ENCODE measurements at places on chromosomes 2 and 18. TPM values are rescaled to one million over a fixed set of nuclear protein-coding genes. Genes with fewer than 3 reads are reported as not detected.

Gene CARF
- total RNA-seq = 7.8 TPM

Gene VWC2L
- 0.57 TPM for total RNA-seq

Gene TGFA
- total RNA-seq = 1.9 TPM

DNA sequence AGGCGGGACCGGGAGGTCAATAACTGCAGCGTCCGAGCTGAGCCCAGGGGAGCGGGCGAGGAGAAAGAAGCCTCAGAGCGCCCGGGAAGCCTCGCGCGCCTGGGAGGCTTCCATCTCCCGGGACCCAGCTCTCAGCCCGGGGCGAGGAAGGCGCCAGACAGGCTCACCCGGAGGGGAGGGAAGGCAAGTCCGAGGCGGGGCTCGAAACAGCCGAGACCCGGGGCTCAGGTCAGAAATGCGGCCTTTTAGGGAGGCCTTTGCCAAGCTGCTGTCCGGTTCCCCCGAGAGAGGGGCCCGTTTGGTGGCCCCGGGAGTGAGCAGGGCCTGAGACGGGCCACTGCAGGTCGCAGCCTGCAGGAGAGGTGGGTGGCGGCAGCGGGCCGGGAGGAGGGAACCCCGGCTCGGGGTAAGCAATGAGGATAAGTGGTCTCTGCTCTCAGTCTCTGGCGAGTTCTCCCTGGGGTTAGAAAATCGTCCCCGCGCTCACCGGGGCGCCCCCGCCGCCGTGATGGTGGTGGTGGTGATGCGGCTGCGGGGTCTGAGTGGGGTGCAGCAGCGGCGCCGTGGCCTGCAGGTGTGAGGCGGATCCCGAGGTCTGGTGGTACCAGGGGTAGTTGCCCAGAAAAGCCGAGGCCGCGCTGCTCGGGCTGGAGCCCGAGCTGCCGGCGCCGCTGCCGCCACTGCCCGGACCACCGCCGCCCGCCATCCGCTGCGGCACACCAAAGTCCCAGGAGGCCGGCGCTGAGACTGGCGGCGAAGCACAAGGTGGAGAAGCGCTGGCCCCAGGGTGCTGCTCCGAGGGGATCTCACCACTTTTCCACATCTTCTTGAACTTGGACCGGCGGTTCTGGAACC, 2.4 kb downstream of the DLX2 start:
- DNase-seq = peak; percentile 5

DNA sequence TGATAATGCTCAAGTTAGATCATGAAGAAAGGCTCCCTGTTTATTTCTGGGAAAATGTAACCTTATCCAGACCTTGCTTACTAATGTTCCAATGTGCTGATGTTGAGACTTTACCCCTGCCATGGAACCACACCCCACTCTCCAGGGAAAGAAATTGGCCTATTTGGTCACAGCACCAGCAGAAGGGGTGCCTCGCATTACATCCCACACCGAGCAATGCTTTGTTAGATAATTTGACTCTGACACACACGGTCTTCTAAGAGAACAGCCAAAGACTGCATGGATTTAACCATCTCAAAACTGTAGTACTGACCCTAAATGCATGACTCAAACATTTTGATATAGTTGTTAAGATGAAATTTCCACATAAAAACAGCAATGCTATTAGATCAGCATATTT, 152.1 kb upstream of the CCDC150 start:
- DNase-seq = no peak

DNA sequence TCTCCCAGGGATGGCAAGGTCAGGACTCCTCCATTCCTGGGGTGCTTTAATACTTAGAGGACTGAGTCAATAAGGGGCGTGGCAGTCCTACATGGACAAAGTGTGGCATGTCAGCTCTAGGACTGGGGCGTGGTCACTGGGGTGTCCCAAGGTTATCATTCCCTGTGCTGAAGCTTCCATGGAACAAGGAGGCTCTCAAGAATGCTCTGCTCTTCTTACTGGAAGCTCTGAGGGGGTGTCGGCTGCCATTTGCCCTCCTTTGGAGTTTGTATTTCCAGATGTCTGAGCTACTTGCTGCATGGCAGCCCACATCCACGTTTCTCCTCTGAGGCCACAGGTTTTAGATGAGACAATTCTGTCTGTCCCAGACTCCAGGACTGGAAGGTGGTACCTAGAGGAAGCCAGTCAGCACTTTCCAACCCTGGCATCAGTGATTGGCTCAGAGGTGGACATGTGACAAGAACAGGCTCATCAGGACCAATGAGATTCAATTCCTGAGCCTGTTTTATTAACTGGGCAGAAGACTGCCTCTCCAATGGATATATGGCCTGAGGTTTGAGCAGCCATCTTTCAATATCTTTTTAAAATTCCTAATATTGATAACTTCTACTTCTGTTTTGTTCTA, 128.9 kb upstream of the ARL4C start:
- DNase-seq = no peak

DNA sequence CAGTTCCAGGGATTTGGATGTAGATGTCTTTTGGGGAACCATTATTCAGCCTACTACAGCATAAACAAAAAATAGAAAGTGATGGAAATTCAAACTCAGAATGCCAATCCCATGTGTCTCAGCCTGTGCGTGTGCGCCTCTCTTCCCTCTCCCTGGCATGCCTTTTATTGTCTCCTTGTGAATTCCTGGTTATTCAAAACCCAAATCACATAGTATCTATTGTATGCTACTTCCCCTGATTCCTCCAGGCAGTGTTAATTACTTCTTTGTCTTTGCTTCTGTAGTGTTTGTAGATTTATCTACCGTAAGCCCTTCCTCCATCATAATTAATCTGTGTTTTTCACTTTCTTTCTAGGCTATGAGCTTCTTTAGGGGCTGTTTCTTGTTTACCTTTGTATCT, 38.9 kb downstream of the RHBDD1 start:
- no peak for DNase-seq

DNA sequence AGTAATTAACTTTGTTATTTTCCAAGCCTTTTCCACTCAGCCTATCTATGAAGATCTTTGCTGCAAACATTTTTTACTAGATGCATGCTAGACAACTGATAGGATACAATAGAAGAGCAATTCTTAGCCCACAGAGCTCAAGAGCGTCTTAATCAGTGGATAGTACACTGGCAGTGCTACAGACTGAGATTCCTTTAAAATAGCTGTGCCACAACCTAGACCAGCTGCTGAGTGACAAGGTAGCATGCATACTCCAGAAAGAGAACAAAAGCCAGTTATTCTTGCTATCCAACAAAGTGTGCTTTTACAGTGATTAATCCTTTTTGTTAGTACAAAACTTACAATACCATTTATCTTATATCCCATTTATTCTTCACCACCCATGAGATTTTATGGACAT, 507.9 kb upstream of the SYT4 start:
- peak; percentile 68 for DNase-seq

DNA sequence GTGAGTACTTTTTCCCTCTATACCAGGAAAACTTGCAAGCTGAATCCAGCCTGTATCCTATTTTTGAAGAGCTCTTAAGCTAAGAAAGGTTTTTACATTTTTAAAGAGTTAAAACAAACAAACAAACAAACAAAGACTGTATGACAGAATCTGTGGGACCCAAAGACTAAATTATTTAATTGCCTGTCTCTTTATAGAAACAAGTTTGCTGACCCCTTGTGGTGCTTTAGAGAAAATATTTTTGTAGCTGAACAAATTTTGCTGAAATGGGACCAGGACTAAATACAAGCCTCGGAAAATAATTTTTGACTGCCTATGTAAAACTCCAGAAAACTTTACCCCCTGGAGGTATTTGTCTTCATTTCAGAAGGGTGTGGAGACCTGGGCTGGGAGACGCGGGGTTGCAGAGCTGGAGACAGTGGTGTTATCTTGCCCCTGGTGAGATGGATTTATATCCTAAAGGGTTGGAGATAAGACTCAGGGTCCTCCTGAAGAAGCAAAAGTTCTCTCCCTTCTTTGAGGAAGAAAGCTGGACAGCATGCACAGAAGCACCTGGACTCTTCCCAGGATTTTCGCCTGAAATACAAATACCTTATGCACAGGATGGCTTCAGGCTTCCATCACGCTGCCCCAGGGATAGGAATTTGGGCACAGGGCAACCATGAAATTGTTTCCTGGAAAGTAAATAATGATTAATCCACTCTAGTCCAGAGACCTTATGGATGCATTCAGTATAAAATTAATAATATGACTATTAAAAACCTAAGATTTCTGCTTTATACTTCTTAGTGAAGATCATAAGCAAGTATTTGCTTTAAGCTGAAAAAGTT, 54.3 kb downstream of the TMX3 start:
- no peak for DNase-seq
